ENCODE measurements at places on chromosomes 7 and 10. TPM values are rescaled to one million over a fixed set of nuclear protein-coding genes. Genes with fewer than 3 reads are reported as not detected.

GRCh38 chr10:5283305-5284158 lies 81.2 kb upstream of the UCN3 start:
- H3K4me3 ChIP-seq, result no peak overlapping the region
- no peaks in the 10 kb centered on the region for H3K36me3 ChIP-seq
- no peaks in the 10 kb centered on the region for H3K4me1 ChIP-seq
- no peaks in the 10 kb centered on the region for H3K27me3 ChIP-seq
- DNase-seq, result peak; percentile 19
- H3K27ac ChIP-seq, result no peak overlapping the region

DNA sequence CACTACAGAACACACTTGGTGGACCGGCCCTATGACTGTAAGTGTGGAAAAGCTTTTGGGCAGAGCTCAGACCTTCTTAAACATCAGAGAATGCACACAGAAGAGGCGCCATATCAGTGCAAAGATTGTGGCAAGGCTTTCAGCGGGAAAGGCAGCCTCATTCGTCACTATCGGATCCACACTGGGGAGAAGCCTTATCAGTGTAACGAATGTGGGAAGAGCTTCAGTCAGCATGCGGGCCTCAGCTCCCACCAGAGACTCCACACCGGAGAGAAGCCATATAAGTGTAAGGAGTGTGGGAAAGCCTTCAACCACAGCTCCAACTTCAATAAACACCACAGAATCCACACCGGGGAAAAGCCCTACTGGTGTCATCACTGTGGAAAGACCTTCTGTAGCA lies 14.6 kb downstream of the ZSCAN21 start:
- DNase-seq, result no peak
- H3K4me1 ChIP-seq, result peaks cover 4% of the 10 kb centered on the region
- H3K4me3 ChIP-seq, result no peak overlapping the region
- H3K36me3 ChIP-seq, result no peaks in the 10 kb centered on the region

The CALHM3 gene
- not detected for total RNA-seq

The FAM13C gene
- 6.0 TPM for total RNA-seq

The GBX1 gene
- total RNA-seq, result not detected

The RNF133 gene
- not detected for total RNA-seq

Data from gastrocnemius medialis (tissue), 4 donors.